ENCODE measurements at places on chromosomes 5 and 9.

GRCh38 chr5:172854451-172854871 lies 20.4 kb downstream of the ERGIC1 start:
- no peak for DNase-seq

DNA sequence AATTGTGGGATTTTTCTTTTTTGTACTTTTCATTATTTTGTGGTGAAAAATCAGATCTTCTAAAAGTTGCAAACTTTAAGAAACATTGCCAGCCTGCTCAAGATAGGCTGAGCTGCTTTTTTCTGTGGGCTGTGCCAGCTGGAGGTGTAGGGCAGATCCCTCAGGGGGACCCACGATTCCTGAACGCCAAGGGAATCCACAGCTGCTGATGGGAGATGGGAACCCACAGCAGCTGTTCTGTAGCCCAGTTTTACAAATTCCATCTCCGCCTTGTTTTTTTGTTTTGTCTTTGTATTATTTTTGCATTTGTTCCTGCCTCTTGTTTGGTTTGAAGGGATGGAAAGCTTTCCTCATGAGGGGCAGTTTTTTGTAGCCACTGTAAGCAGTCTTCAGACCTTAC lies 91.0 kb downstream of the WWC1 start:
- DNase-seq: no peak

DNA sequence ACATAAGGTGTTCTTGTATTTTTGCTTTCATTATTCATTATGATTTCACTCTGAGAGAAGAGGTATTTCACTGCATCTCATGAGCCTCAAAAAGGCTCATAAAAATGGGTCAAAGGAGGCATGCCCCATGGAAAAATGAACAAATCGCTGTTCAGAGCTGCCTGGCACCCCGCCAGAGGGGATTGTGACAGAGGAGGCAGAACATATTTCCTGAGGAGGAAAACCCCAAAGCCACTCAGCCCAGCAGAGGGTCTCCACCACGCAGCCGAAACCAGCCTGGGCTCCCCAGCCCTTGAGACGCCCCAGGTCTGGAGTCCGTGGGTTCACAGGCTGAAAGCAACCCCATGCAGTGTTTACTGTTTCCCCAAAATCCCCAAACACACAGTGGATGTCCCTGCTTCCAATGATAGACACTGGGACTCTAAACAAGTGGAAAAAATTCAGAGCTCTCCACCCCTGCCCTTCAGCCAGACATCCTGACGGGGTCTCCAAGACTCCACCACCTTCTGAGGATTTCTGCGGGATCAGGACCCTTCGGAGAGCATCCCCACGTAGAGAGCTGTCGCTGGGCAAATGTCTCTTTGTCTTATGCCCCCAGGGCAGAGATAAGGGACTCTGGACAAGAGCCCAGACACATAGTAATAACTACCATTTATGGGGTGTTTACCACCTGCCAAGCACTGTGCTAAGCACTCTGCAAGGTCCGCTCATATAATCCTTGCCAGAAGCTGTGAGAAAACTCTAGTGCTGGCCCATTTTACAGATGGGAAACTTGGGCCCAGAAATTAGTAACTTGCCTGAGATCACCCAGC lies 122.3 kb downstream of the PAX5 start:
- no peak for DNase-seq

DNA sequence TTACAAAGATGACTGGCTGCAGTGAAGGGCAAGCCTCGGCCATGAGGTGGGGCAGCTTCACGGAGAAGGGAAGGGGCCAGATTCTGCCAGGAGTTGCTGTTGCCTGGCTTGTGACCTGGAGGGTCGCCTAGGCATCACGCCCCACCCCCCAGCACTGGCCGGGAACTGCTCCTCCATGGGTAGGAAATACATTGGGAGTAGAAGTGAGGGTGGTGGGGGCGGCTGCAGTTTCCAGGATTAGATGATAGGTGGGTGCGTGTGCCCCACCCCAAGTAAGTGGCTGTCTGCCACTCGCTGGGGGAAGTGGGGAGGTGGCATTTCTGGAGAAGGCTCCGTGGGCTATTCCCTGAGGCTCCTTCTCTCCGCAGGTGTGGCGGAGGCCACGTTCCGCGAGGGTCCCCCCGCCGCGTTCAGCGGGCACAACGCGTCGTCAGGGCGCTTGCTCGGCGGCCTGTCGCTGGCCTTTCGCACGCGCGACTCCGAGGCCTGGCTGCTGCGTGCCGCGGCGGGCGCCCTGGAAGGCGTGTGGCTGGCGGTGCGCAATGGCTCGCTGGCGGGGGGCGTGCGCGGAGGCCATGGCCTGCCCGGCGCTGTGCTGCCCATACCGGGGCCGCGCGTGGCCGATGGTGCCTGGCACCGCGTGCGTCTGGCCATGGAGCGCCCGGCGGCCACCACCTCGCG lies 16.9 kb downstream of the CRB2 start:
- DNase-seq: no peak

GRCh38 chr5:98604721-98605425 lies 168.6 kb upstream of the RGMB start:
- DNase-seq: no peak

DNA sequence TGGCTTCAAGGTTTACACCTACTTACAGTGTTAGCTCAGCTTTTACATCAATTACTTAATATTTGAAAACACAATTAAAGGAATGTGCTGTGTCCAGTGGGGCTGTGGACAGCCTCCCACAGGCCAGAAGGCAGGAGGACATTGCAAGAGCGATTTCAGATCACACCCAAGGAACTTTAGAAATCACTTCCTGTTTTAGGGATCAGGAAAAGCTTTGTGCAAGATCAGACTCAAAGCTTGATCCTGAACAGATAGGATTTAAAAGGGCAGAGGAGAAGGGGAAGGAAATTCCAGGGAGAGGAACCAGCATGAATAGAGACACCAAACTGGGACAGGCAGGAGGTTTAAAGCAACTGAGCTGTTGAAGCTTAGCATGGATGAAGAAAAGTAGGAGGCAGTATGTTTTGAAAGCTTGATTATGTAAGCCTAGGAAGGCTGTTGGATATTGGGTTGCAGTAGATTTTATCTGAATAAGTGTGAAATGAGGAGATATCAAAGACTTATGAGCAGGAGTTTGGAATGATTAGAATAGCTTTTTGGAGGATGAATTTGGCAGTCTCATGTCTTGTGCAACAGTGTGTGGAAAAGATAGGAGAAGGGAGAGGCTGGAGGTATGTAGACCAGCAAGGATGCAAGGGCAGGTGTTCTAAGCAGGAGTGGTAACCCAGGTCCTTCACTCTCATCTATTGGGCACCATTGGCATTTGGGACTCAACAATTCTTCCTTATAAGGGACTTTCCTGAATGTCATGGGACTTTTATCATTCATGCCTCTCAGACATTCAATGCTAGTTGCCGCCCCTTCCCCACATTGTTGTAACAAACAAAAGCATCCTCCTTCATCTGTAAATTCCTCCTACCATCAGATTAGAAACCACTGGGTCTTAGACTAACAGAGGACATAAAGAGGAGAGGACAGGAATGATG lies 123.5 kb downstream of the TARS1 start:
- DNase-seq: no peak

DNA sequence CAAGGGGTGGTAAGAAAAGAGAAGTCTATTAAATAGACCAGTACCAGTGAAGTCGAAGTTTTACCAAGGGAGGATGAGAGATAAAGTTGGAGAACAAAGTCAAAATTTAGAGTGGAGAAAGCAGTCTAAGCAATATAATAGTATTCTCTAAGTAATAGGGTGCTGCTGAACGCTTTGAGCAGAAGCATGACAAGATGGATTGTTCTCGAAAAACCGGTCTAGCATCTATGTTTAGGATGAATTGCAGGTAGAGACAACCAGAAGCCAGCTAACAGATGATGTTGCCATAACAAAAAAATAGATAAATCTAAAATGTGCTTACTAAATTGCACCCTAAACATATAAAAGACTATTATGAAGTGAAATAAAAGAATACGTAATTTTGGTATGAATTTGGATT lies 237.0 kb downstream of the PRELID2 start:
- DNase-seq: no peak

GRCh38 chr5:157290981-157291711 lies 25.2 kb downstream of the CYFIP2 start:
- DNase-seq: no peak

DNA sequence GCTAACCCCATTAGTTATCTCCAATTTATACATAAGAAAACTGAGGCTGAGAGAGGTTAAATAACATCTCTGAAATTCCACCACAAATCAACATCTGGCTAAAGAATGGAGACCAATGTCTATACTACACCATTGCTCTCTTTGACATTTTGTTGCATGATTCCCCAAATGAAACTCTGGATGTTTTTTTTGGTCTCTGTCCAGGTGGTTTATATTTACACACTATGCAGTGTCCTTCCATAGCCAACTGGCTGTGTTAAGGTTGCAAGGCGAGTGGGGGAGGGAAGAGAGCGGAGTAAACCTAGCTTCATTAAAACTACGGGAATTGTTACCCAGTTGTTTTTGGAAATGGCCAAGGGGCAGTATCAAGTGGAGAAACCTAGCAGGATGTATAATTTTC lies 67.2 kb downstream of the KIF4B start:
- DNase-seq: no peak

- DNase-seq: no peak
These were observed 514.8 kb downstream of the PSAT1 start for GRCh38 chr9:78811622-78812276.

- DNase-seq: no peak
These were observed 274.2 kb upstream of the DAB2 start for GRCh38 chr5:39698838-39699560.

DNA sequence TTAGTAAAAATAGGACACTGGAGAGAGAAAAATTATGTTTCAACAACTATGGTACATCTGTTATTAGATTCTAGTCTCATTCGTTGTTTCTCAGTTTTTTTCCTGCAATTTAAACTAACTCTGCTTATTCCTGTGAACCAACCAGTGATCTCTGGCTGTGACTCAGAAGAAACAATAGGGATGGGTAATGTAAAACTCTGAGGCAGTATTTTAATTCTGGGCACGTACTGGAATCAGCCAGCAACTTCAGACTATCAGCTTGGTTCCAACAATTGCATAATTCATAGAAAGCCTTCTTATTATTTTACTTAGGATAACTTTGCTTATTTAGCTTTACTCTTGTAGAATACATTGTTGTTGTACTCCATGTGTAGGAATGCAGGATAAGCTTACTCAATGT lies 28.8 kb downstream of the MLLT3 start:
- no peak for DNase-seq

- no peak for DNase-seq
These were observed 1019.8 kb upstream of the CDH18 start for GRCh38 chr5:21007781-21008180.

- no peak for DNase-seq
These were observed 20.4 kb downstream of the GTF3C4 start for GRCh38 chr9:132690696-132691095.

- DNase-seq: peak; percentile 26
These were observed 26.9 kb downstream of the SPEF2 start for GRCh38 chr5:35644543-35644942.

GRCh38 chr5:40437452-40437861 lies 242.3 kb upstream of the PTGER4 start:
- DNase-seq: no peak

DNA sequence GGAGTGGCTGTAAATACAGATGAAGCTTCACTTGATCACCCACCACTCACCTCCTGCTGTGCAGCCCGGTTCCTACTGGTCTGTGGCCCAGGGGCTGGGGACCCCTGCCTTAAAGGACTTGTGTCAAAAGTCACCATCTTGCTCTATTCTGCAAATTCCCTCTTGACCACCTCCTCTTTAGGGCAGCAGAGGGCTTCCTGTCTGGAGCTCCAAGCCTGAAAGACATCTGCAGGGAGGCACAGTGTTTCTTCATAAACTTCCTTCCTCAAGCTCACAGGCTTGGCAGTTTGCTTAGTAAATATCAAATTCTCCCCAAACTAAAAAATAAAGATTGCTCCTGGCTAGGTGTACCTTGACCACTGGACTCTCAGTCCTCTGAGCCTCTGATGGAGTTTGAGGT lies 104.4 kb downstream of the FRMD3 start:
- no peak for DNase-seq

GRCh38 chr9:127550751-127551150 lies 61.3 kb upstream of the STXBP1 start:
- no peak for DNase-seq

DNA sequence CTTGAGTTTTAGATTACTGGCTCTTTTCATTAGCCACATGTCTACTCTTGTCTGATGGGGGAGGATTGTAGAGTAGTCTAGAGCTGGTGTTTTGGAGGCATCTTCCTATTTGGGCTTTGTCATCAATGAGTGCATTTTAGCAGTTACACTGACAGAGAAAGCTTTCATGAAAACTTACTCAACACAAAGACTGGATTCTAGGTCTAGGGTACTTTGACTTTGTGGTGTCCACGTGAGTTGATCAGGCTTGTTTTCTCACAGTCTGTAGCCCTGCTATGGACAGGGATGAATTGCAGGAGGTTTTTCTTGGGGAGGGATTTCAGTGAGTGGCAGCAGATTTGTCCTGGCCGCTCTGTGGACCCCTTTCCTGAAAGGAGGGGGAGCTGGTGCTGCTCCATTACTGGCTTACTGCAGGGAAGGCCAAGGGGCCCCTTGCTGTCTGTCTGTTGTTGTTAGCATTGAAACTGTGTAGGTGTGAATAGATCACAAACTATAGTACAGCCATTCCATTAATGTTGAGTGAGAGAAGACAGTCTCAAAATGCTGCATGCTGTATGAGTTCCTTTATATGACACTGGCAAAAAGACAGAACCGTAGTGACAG lies 6.6 kb downstream of the TRIO start:
- DNase-seq: no peak

DNA sequence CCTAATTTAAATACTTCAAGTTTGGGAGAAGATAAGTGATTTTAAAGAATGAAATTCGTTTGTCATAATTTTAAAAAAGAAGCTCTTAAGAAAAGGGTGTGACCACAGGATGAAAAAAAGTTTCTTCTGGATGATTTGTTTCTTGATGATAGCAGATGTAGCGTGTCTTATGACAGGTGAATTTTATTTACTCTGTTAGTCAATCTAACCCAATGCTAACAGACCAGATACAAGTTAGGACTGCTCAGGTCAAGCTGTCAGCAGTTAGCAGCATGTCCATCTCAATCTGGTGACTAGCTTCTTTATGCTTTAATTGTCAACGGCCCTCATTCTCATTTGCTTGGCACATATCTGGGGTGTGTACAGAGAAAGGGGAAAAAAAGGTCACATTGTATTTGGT lies 456.0 kb downstream of the BNC2 start:
- no peak for DNase-seq

- no peak for DNase-seq
These were observed 41.8 kb downstream of the NUP214 start for GRCh38 chr9:131167146-131167692.

GRCh38 chr5:55554585-55555202 lies 19.9 kb upstream of the PLPP1 start:
- DNase-seq: no peak

- DNase-seq: no peak
These were observed 6.5 kb downstream of the AGXT2 start for GRCh38 chr5:35041261-35041660.

All from SW 1271 (cell line).